ENCODE measurements at places on chromosomes 5 and 9. TPM values are rescaled to one million over a fixed set of nuclear protein-coding genes. Genes with fewer than 3 reads are reported as not detected.

DNA sequence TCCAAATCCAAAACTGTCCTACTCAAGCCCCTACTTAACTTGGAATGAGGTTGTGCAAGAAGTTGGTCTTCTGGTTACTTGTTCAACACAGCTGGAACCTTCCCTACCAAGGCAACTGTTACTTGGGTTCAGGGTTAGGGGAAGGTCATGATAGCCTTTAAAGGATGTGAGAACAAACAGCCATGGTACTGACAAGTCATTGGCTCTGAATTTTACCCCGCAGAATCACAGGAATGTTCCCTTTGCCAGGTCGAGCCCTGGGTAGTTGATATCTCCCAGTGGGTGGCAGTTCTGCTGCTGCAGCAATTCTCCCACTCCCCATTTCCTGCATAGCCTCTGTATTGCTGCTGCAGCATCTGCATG is 396.1 kb upstream of the MPDZ start:
- no peak for DNase-seq
- H3K4me1 ChIP-seq: no peaks in the 10 kb centered on the region
- H3K4me3 ChIP-seq: no peak overlapping the region
- no peak overlapping the region for H3K27ac ChIP-seq

The TMEM215 gene
- not detected for total RNA-seq

DNA sequence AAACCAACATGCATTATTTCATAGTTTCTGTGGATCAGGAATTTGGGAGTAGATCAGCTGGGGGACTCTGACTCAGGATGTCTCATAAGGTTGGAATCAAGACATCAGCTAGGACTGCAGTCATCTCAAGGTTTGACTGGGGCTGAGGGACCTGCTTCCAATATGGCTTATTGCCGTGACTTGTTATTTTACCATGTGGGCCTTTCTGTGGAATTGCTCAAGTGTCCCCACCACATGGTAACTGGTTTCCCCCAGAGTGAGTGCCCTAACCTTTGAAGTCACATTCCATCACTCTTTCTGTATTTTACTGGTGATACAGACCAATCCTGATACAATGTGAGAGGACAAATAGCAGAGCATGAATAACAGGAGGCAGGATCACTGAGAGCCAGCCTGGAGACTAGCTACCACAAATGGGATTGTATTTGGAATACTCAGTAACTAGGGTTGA is 70.2 kb upstream of the ELL2 start:
- H3K36me3 ChIP-seq: no peaks in the 10 kb centered on the region
- H3K27ac ChIP-seq: no peak overlapping the region

The FBXL17 gene
- 14.1 TPM for total RNA-seq

DNA sequence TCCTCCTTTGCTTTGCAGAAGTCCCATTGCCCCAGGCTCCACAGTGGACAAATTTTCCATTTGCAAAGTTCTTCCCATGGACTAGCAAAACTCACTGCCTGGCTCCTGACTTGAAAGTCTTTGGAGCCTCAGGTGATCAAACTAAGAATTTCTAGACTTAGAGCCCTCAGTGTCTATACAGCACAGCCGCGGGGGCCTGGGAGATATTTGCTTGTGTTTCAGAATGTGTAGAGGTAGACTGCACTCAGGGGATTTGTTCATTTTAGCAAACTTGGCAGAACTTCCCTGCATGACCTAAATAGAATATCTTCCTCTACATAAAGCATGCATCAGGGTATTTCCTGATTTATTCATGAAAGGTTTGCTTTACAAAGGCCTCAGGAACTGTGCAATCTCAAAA is 384.2 kb upstream of the ZNF462 start:
- no peak overlapping the region for H3K4me3 ChIP-seq
- H3K27me3 ChIP-seq: no peaks in the 10 kb centered on the region
- H3K36me3 ChIP-seq: no peaks in the 10 kb centered on the region
- H3K27ac ChIP-seq: no peak overlapping the region
- DNase-seq: no peak

DNA sequence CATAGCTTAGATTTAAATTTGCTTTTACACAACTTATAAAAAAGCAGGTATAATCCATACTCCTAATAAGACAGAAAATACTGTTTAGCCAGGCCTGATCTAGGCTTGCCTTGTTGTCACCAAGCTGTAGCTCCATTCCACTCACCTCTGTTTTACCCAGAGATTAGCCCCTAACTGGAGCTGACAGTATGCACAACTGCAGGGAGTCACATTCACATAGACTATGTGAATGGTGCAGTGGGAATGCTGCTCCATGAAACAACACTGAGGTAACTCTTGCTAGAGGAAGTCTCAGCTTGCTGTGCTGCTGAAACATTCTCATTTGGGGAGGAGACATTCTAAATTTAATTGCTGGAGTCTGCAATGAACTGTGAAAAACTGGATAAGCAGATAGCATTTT is 209.1 kb downstream of the TMEM232 start:
- no peak overlapping the region for H3K27ac ChIP-seq
- H3K27me3 ChIP-seq: no peaks in the 10 kb centered on the region
- no peak overlapping the region for H3K4me3 ChIP-seq
- no peaks in the 10 kb centered on the region for H3K4me1 ChIP-seq
- DNase-seq: no peak
- H3K36me3 ChIP-seq: no peaks in the 10 kb centered on the region

DNA sequence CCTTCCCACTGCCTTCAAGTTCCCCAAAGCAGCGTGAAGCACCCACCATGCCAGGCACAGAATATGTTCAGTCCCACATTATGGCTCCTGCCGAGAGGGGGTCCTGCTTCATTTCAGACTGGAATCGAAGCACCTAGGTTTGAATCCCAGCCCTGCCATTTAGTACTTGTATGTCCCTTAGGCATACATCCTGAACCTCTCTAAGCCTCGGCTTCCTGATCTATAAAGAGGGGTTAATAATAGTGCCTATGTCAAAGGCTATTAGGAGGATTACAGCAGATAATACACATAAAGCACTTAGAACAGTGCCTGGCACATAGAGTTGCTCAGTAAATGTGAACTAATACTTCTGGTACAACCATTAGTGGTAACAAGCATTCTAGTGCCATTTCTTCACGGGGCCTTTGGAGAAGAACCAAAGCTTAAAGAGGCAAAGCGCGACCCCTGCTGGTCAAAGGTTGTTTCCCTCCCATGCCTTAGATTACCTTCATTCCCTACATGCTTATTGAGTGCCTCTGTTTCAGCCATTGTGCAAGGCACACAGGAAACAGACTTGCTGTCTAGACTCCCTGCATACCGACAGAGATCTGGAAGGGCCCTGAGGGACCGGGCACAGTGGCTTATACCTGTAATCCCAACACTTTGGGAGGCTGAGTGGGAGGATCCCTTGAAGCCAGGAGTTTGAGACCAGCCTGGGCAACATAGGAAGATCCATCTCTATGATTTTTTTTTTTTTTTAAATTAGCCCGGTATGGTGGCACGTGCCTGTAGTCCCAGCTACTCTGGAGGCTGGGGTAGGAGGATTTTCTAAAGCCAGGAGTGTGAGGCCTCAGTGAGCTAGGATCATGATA is 98.3 kb downstream of the PPARGC1B start:
- DNase-seq: peak; percentile 93
- no peak overlapping the region for H3K27ac ChIP-seq
- no peaks in the 10 kb centered on the region for H3K4me1 ChIP-seq

GRCh38 chr9:95425910-95426551 is 90.7 kb downstream of the PTCH1 start:
- peak; percentile 64 for DNase-seq
- H3K4me3 ChIP-seq: peak overlapping the region; percentile 31
- peak overlapping the region; percentile 80 for H3K27ac ChIP-seq
- H3K36me3 ChIP-seq: no peaks in the 10 kb centered on the region
- H3K27me3 ChIP-seq: no peaks in the 10 kb centered on the region
- no peaks in the 10 kb centered on the region for H3K4me1 ChIP-seq

DNA sequence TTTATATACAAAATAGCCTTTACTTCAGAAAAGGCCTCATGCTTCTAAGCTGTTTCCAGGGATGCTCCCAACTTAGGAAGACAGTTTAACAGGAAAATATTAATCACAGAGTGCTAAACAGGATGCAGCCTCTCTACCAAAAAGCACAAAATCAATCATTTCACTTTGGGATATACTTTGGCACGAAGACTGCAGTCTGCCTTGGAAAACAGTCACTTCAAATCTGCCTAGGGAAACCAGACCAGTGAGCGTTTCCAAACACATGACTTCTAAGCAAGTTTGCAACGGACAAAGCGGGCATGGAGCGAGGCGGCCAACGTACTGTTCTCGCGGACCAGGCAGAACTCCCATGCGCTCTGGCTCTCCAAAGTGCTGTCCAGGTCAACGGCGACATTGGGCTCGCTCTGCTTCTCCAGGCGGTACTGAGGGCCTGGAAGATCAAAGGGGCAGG is 201.0 kb downstream of the MAPKAP1 start:
- no peak for DNase-seq
- no peak overlapping the region for H3K4me3 ChIP-seq
- no peaks in the 10 kb centered on the region for H3K36me3 ChIP-seq
- H3K27me3 ChIP-seq: no peaks in the 10 kb centered on the region
- no peaks in the 10 kb centered on the region for H3K4me1 ChIP-seq
- no peak overlapping the region for H3K27ac ChIP-seq

DNA sequence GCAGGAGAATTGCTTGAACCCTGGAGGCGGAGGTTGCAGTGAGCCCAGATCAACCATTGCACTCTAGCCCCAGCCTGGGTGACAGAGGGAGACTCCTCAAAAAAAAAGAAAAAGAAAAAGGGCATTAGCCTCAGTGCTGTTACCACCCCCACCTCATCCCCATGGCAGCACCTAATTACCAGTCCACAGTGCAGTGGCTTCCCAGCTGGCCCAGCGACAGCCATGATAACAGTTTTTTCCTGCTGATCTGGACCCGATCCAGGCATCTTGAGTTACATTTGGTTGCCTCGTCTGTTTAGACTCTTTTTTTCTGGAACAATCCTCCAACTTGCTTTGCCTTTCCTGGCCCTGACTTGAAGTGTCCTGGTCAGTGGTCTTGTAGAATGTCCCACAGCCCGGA is 24.4 kb downstream of the NCS1 start:
- no peak overlapping the region for H3K27ac ChIP-seq
- no peak for DNase-seq
- H3K4me1 ChIP-seq: no peaks in the 10 kb centered on the region
- no peak overlapping the region for H3K4me3 ChIP-seq
- H3K36me3 ChIP-seq: no peaks in the 10 kb centered on the region

- H3K27ac ChIP-seq: no peak overlapping the region
- no peak overlapping the region for H3K4me3 ChIP-seq
- H3K4me1 ChIP-seq: no peaks in the 10 kb centered on the region
- DNase-seq: no peak
- H3K36me3 ChIP-seq: no peaks in the 10 kb centered on the region
These were observed 167.4 kb downstream of the TSSK1B start for GRCh38 chr5:113267361-113267900.

- peaks cover 12% of the 10 kb centered on the region for H3K27me3 ChIP-seq
- no peak for DNase-seq
- no peaks in the 10 kb centered on the region for H3K36me3 ChIP-seq
- no peaks in the 10 kb centered on the region for H3K4me1 ChIP-seq
These were observed 1.9 kb upstream of the UBE2QL1 start for GRCh38 chr5:6446626-6447309.

DNA sequence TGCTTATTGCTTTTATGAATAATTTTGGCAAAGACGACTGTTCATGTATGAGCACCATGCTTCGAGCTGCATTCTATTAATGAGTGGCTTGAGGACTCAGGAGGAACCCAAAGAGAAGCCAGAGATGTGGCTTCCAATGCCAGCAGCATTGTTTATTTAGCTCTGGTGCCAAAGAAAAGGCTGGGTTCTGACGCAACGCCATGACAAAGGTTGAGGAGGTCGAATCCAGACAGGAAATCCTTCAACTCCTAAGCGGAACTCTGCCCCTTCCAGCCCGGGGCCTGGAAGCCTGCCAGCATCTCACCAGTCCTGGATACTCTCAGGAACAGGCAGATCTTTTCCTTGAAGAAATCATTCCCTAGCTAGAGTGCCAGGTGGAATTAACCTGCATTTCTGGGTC is 104.4 kb downstream of the ARHGAP26 start:
- no peaks in the 10 kb centered on the region for H3K27me3 ChIP-seq
- DNase-seq: peak; percentile 96
- peak overlapping the region; percentile 84 for H3K27ac ChIP-seq
- no peaks in the 10 kb centered on the region for H3K36me3 ChIP-seq
- H3K4me3 ChIP-seq: no peak overlapping the region

The C5orf63 gene
- total RNA-seq: 12.2 TPM

The SNCAIP gene
- 1.3 TPM for total RNA-seq

The SEMA4D gene
- 19.0 TPM for total RNA-seq

The FRMPD1 gene
- total RNA-seq: 0.08 TPM

- H3K4me3 ChIP-seq: no peak overlapping the region
- H3K4me1 ChIP-seq: no peaks in the 10 kb centered on the region
These were observed 105.0 kb downstream of the TUSC1 start for GRCh38 chr9:25573281-25573680.

- no peaks in the 10 kb centered on the region for H3K36me3 ChIP-seq
- no peaks in the 10 kb centered on the region for H3K27me3 ChIP-seq
- peak; percentile 53 for DNase-seq
- no peak overlapping the region for H3K27ac ChIP-seq
These were observed 36.4 kb downstream of the GLT6D1 start for GRCh38 chr9:135602789-135603481.

GRCh38 chr9:35538361-35539234 is 48.7 kb downstream of the RUSC2 start:
- peak; percentile 40 for DNase-seq
- H3K4me1 ChIP-seq: no peaks in the 10 kb centered on the region
- peak overlapping the region; percentile 17 for H3K4me3 ChIP-seq
- no peaks in the 10 kb centered on the region for H3K27me3 ChIP-seq
- H3K27ac ChIP-seq: peak overlapping the region; percentile 74
- H3K36me3 ChIP-seq: no peaks in the 10 kb centered on the region

DNA sequence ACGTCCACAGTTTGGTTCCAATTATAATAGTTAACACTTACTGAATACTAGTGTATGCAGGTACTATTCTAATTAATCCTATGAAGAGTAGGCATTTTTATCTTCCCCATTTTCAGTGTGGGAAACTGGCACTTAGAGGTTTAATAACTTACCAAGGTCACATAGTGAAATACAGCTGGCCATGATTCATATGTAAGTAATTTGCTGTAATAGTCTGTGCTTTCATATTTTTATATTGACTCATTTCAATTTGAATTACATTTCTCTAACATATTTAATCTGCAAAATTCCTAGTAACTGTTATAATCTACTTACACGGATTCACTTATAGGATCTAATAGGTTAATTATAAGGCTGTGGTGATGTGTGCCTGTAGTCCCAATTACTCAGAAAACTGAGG is 19.4 kb downstream of the CCNH start:
- peaks cover 19% of the 10 kb centered on the region for H3K36me3 ChIP-seq
- H3K4me3 ChIP-seq: no peak overlapping the region
- no peaks in the 10 kb centered on the region for H3K27me3 ChIP-seq
- H3K4me1 ChIP-seq: no peaks in the 10 kb centered on the region

DNA sequence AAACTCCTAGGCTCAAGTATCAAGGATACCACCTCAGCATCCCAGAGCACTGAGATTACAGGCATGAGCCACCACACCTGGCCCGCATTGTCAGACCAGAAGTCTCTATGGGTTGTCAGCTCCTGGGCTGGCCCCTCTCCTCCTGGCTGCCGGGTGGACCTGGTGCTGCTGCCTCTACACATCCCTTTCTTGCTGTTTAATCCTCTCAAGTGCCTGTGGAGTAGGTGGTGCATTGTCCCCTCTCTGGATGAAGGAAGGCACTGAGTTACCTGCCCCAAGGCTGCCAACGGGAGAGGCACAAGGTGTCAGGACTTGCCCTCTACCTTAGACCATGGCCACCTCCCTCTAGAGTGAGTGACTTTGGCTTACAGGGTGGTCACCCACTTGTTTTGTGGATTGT is 37.4 kb downstream of the PHF2 start:
- no peaks in the 10 kb centered on the region for H3K27me3 ChIP-seq
- H3K4me3 ChIP-seq: no peak overlapping the region
- no peaks in the 10 kb centered on the region for H3K36me3 ChIP-seq
- DNase-seq: no peak
- no peak overlapping the region for H3K27ac ChIP-seq

All from colonic mucosa (tissue), 4 donors.